Activated T-helper 1 cell treated with anti-CD3 and anti-CD28 coated beads, Interleukin-12 subunit alpha, Interleukin-12 subunit beta, Interleukin-2, Interleukin-4 antibody, amounts not matched to agents 30 ng/mL and 10 ng/mL and 1 ng/mL, durations not matched to agents 14 hours and 24 hours and 36 hours (primary cell): ENCODE measurements at places on chromosomes 12 and 14. TPM values are rescaled to one million over a fixed set of nuclear protein-coding genes. Genes with fewer than 3 reads are reported as not detected.

CYP27B1 gene
- total RNA-seq = 9.0 and 9.9 TPM in 2 replicates

GRCh38 chr12:123264642-123265041 is 7.0 kb downstream of the CDK2AP1 start:
- no peak for DNase-seq

GRCh38 chr14:64326502-64326901 is 32.3 kb upstream of the ESR2 start:
- no peak for DNase-seq

DNA sequence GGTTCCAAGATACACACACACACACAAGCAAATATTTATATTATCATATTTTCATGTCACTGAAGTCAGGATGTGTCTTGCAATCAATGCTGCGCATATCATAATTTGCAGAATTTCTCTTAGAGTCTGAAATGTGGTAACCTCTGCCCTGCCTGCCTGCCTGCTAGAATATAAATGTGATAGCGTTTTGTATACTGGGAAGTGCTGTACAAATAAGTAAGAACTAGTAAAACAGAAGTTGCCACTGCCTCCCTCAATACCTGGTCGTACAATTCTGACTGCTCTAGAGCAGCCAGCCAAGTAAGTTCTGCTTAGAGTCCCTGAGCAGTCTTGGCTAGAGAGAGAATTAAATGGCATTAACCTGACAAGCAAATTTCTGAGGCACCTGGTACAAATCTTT is 83.9 kb upstream of the NTF3 start:
- no peak for DNase-seq

KLRF1 gene
- not detected in 2 replicates for total RNA-seq

GRCh38 chr14:26622611-26623010 is 24.8 kb upstream of the NOVA1 start:
- no peak for DNase-seq

KRT82 gene
- not detected in 2 replicates for total RNA-seq

DNA sequence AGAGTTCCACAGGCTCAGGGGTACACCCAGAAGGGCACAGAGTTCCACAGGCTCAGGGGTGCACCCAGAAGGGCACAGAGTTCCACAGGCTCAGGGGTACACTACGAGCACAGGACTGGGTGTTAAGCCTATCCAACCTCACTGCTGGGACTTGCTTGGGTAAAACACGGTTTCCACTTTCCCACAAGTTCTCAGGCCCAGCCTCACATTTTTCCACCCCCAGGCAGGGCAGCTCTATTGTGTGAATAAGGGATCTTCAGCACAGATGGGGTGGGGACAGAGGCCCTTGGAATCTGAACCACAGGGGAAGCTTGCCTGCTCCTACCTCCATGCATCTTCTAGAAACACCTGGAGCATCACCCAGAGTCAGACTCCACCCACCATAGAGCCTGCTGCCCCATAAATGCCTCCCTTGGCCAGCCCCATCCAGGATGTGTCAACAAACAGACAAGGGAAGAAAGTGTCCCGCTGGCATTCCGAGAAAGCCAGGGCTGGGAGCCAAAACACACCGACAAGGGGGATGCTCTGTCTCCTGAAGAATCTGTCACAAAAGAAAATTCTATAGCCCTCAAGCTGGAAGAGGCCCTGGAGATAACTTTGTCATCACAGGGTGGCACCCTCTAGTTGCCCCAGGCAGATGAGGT is 4.8 kb downstream of the CRACR2A start:
- DNase-seq = no peak

DNA sequence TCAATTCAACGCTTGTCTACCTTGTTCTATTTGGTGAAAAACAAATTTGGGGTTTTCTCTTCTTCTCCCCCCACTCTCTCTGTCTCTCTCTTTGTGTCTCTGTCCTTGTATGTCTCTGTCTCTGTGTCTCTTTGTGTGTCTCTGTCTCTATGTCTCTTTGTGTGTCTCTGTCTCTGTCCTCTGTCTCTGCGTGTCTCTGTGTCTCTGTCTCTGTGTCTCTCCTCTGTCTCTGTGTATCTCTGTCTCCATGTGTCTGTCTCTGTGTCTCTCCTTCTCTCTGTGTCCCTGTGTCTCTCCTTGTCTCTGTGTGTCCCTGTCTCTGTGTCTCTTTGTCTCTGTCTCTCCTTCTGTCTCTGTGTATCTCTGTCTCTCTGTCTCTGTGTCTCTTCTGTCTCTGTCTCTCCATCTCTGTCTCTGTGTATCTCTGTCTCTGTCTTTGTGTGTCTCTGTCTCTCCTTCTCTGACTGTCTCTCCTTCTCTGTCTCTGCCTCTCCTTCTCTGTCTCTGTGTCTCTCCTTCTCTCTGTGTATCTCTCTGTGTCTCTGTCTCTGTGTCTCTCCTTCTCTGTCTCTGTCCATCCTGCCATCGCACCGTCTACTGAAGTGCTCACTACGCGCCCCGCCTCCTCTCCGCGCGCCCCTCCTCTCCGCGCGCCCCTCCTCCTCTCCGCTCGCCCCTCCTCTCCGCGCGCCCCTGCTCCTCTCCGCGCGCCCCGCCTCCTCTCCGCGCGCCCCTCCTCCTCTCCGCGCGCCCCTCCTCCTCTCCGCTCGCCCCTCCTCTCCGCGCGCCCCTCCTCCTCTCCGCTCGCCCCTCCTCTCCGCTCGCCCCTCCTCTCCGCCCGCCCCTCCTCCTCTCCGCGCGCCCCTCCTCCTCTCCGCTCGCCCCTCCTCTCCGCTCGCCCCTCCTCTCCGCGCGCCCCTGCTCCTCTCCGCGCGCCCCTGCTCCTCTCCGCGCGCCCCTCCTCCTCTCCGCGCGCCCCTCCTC is 12.8 kb downstream of the LRCOL1 start:
- no peak for DNase-seq
